ENCODE measurements at places on chromosomes 13 and 19.

DNA sequence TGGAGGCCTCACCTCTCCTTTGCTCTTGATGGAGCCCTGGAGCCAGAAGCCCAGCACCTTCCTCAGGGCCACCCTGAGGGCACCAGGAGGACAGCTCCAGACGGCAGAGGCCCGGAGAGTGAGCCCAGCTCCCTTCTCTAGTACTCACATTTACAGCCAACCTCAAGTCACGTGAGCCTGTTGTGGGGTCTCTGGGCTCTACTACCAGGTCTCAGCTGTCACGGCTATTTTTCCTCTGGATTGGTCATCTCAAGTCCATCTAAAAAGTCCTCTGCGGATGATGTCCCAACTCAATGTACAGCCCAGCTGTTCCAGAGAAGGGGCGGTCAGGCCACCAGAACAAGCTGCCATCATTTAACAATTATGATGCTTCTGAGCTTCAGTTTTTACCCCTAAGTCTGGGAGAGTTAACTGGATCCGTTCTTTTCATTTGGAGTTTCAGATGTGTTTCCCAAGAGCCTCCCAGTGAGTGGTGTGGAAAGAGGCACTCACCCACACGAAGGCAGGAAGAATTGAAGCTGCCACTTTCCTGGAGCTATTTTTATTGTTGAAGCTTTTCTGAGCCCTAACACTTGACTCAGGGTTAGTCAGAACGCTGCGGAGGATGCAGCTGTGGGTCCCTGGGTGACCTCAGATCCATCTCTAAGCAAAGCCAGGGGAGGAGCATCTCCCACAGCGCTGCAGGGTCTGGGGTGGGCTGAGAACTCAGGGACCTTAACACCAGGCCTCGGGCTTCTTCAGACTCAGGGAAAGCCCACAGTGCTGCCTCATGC, 143.5 kb upstream of the UBL3 start:
- no peak for DNase-seq

DNA sequence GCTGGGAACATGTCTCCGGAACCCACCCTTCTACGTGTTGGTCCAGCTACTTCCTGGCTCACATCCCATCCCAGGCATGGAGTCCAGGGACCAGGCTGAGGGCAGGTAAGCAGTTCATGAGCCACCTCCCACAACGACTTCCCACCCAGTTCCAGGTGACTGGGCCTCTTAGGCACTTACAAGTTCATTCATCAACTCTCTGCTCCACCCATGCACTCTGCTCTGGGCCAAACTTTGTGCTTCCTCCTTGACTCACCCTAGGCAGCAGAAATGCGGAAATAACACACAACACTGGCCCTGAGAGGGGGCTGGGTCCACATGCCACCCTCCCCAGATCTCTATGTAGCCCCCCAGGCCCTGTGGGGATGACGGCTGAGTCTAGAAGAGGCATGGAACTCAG, 20.5 kb downstream of the IQCN start:
- no peak for DNase-seq

DNA sequence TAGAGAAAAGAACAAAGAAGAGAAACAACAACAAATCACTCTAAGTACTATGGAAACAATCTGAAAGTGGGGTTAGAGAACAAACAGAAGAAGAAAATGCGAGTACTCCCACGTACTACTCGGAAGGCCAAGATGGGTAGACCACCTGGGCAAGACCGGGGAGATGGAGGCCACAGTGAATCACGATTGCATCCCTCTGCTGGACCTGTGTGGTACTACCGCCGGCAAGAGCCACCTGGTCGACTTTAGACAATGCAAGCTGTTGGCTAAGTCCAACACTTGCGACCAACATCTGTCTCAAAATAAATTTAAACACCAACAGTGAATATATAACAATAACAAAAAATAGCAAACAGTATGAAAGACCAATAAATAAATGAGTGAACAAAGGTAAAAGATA, 45.5 kb upstream of the ZNF91 start:
- DNase-seq = no peak

- no peak for DNase-seq
Measured at GRCh38 chr13:35484384-35484783, 7.9 kb upstream of the MAB21L1 start.

DNA sequence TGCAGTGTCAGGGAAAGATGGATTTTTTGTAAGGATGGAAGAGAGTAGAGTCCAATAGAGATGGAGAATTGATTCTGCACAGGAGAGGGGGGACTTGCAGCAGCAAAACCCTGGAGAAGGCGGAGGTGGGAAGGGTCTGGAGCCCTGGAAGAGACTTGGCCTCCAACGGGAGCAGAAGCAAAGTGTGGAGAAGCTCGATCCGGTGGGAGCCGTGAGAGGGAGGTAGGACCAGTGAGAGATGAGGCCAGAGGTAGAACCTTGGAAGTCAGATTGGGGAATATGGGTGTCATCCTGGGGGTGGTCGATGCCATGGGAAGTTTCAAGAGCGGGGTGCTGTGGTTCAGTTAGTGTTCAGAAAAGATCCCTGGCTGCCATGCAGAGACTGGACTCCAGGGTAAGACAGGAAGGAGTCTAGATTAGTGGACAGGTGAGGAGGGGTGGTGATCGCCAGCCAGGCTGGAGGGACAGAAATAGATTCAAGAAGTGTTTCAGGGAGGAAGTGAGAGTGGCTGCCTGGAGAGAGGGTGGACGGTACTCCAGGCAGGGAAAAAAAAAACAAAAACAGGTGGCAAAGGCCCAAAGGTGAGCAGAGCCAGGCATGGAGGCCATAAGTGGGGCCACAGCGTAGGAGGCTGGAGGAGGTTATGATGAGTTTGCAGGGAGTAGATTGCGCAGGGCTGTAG, 2.6 kb downstream of the PPP5C start:
- no peak for DNase-seq

DNA sequence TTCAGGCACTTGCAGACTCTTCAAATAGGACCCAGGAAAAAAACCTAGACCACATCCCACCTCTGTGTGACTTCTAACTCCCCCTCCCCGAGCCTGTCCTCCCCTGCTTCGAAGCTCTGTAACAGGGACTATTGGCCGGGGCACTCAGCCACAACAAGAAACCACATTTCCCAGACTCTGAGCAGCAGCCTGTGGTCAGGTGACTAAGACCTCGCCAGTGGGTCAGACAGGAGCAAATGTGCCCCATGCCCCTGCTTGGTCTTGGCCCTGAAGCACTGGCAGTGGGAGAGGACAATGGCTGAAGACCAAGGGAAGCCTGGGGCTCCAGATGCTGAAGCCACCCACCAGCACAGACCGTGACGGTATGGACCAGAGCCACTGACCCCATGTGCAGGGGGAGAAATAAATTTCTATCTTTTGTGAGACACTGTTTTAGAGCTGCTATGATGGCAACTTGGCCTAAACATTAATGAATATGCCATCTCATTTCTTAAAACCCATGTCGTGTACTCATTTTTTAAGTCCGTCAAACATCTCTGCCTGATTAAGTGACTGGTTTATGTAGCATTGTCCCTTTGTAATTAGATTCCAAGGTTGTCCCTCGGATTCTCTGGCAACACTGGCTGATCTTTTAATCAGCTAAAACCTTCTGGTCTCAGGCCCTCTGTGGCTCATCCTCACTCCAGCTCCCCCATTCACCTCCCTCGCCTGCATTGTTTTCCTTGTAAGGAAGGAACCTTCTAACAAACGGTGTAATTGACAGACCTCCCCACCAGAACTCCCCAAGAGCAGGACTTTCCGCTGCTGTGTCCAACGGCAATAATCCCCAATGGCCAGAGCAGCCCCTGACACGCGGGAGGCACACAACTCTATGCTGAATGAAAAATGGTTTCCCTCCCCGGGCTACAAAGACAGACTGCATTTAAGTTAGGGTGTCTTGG, 98.4 kb downstream of the STK24 start:
- DNase-seq = no peak

DNA sequence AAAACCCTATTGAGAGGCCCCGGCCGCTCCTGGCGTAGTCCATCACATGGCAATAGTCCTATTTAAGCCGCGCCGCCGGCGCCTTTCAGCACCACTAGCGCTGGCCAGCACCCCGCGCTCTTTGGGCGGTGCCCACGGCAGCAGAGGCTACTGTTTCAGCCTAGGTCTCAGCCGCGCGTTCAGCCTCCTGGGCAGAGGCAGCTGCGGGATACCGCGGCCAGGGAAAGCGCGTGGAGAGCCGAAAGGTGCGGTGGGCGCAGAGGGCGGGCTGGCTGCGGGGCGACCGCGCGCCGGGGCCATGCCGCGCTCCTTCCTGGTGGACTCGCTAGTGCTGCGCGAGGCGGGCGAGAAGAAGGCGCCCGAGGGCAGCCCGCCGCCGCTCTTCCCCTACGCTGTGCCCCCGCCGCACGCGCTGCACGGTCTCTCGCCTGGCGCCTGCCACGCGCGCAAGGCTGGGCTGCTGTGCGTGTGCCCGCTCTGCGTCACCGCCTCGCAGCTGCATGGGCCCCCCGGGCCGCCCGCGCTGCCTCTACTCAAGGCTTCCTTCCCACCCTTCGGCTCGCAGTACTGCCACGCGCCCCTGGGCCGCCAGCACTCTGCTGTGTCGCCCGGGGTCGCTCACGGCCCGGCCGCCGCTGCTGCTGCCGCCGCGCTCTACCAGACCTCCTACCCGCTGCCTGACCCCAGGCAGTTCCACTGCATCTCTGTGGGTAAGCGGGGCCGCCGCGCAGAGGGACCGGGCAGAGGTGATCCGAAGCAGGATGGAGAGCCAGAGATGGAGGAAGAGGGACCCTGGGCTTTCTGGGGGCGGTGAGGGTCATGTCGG, at the start of gene GSX1:
Gene GSX1 (plus strand): TSS at position 91 of the 826 bp plus-strand sequence. CDS start 208 bp downstream, at position 299.
- DNase-seq = peak; percentile 16

DNA sequence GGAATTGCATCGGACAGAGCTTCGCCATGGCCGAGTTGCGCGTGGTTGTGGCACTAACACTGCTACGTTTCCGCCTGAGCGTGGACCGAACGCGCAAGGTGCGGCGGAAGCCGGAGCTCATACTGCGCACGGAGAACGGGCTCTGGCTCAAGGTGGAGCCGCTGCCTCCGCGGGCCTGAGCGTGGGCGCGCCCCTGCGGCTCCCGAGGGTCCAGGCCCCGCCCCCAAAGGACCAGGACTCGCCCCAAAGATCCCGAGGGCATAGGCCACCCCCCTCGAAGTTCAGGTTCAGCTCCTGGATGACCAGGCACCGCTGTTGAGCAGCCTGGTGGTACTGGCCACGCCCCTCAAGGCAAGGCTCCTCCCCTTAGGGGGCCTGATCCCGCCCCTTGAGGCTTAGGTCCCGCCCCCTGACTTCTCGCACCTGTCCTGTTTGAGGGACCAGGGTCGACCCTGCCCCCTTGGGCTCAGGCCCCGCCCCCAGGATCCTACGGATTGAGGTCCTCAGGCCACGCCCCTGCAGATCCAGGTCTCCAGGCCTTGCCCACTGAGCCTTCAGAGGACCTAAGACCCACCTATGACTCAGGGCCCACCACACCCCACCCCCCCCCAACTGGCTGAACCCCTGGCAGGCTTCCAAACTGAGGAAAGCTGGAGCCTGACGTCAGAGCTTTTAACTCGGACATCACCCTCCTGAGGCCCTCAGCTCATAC, 43.1 kb downstream of the CYP4F22 start:
- peak; percentile 66 for DNase-seq

DNA sequence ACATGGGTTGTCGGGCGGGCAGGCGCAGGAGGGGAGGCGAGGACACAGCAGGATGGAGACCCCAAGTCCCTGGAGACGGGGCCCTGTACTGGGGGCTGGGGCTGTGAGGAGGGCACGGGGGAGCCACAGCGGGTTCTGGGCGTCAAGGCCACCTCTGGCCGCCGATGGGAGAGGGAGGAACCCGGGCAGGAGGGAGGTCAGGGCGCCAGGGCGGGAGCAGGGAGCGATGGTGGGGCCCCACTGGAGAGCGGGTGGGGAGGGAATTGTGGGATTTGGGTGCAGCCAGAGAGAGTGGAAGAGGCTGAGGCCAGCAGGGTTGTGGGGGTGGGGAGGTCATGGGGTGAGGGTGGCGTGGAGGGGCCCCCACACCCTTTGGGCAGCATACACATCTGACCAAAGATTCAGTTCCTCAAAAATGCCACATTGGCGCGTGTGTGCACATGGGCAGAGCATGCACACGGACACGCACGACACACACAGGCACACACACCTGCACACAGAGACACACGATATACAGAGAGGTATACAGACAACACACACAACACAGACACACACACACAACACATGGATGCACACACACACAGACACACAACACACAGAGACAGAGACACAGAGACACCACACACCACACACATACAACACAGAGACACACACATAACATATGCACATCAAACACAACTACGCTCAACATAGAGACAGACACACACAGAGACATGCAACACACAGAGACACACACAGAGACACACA, 54.9 kb downstream of the AP1M1 start:
- no peak for DNase-seq

GRCh38 chr13:63304497-63304896, 1888.8 kb upstream of the PCDH20 start:
- DNase-seq = no peak

GRCh38 chr19:41981724-41982123, 12.3 kb downstream of the ATP1A3 start:
- no peak for DNase-seq

GRCh38 chr19:50427997-50428425, 4.7 kb upstream of the MYBPC2 start:
- DNase-seq = no peak

GRCh38 chr13:101486708-101487437, 34.4 kb downstream of the ITGBL1 start:
- no peak for DNase-seq

GRCh38 chr13:43758834-43759233, 27.9 kb downstream of the ENOX1 start:
- DNase-seq = no peak

DNA sequence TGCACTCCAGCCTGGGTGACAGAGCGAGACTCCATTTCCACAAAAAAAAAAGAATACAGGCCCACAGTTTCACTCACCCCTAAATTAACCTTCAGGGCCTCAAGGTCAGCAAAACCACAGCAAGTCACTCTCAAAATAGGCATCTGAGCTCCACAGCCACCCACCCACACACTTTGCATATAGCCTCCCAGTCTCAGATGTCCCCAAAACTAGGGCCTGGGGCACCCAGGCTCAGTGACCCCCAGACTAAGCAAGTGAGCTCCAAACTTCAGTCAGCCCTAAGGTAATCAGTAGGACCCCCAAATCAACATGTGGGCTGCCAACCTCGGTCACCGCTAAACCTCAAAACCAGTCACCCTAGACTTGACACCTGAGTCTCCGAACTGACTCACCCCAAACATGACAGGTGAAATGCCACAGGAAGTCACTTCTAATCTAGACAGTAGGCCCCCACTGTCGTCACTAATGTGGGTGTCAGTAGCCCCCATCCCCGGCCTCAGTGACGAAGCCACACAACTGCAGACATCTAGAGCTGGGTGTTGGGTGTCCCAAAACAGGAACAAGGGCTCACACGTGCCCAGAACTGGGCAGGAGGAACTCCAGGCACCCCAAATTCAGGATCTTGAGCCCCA, 13.9 kb downstream of the RABAC1 start:
- DNase-seq = peak; percentile 91

GRCh38 chr13:58134012-58134411, 502.5 kb downstream of the PCDH17 start:
- no peak for DNase-seq

DNA sequence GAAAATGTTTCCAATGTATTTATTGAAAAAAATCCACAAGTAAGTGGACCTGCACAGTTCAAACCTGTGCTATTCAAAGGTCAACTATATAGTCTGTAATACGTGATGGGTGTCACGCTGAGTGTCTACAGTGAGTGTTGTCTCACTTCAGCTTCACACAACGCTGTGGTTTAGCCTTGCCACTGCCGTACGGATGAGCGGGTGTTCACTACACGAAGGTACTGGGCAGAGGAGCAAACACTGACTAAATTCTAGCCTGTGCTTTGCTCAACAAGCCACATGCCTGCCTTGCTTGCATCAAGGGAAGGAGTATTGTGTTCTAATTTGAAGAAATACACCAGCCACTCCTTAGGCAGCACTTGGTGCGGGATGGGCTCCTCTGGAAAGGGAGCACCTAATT, 3.4 kb upstream of the FFAR3 start:
- no peak for DNase-seq

GRCh38 chr19:3753631-3754410, 7.7 kb downstream of the APBA3 start:
- no peak for DNase-seq
